AG04449 (cell line): ENCODE measurements at places on chromosomes 6 and 20.
A peak's percentile ranks its signal among the peaks of the same experiment; 100 is the strongest.

DNA sequence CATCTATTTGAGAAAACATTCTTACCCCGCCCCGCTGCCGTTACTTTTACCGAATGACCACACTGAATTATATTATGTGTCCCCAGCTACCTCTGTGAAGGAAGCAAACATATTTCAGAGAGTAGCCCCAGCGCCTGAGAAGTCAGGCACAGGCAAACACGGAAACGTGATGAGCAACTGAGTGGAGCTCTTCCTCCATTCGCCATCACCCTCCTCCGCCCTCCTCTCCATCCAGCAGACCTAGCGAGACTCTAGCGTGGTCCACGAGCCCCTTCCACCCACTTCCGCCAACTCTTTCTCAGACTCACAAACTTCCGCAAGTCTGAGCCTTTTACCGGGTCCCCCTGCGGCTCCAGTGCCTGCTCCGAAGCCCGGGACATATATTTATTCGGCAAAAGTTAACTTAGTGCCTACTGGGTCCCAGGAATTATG is 582 bp downstream of the SNRPB start:
- no peak for DNase-seq

DNA sequence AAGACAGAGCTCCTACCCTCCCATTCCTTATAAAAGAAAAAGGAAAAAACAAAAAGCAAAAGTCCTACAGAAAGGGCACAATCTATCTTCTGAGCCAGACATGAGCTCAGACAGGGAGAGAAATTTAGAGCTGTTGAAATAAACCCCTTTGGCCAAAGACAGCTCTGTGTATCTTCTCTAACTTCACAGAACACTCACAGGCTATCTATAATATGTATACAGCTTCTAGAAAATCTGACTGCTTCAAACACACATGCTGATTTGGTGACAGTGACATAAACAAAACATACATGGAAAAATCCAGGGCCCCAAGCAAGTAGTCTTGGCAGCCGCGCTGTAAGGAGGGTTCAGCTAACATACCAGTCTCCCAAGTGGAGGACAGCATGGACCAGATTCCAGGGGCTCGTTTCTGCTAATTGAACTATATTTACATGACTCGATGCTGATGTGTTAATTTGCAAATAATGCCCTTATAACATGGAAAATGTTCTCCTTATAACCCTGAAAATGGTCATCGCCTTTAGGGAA is 37.0 kb downstream of the MTFR2 start:
- DNase-seq, result no peak

DNA sequence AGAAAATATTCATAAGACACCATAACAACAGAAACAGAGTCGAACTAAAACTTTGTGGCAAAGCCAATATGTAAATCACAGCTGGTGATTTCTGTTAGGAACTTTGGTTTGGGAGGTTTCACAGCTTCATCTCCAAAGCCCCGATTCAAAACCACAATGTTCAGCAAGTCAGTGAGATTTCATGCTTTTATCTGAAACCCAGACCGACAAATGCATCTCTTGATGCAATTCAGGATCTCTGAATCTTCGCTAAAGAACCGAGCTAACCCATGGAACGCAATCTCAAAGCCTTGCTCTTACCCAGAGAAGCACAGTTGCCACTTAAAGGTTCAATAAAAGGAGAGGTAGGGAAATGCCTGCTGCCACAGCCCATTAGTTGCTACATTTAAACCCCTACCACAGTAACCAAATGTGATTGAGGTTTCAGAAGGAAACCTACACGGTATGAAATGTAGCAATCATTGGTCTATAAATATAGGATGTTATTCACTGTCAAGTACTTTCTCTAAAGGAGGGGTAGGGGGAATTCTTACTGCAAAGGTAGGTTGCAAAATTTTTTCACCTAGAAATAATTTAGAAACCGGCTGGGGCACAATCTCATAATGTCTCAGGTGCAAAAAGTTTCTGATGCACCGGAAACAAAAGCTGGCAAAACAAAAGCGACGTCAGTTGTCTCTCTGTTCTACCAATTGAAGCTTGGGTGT is 381.0 kb upstream of the ARID1B start:
- DNase-seq, result no peak

- no peak for DNase-seq
Measured at GRCh38 chr6:117653949-117654348, 21.3 kb upstream of the NUS1 start.

DNA sequence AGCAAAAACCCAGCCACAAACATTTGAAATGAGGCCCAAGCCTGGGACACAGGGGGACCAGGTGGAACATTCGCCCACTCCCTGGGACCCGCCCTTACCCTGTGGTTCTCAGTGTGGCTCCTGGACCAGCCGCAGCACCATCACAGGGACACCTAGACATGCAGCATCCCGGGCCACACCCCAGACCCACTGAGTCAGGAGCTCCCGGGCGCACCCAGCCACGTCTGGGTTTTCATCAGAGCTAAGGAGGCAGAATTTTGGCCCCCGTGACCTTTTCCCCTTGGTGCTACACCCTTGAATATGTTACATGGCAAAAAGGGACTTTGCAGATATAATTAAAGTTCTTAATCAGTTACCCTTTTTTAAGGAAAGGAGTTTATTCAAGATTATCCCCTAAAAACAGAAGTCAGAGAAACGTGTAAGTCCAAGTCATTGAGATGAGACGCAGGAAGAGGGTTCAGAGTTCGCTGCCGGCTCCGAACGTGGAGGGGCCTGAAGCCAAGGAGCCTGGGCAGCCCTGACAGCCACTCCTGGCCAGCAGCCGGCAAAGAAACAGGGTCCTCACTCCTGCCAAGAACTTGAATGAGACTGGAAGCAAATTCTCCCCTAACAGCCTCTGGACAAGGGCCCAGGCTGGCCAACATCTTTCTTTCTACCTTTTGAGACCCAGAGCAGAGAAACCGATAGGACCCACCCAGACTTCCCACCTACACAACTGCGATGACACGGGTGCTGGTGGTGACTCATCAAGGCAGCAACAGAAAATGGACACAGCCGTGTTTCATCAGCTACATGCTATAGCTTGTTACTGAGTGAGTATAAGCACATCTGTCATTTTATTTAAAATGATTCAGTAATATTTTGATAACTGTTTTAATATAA is 25.3 kb downstream of the BFSP1 start:
- DNase-seq, result no peak

DNA sequence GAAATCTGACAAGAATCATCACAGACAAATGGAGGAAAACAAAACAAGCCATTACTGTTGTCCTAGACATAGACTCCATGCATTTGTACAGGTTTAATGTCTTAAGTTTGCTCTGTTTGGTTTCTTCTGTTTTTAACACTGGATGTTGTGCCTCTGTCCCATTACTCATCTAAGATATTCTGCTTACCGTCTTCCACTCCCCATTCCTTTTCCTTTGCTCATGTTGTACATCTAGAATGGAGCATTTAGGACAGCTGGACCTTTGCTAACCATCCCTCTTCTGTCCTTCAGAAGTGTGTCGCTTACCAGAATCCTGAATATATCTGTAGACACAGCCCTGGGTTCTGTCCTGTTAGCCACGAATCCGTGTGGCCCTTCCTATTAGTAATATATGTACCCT is 35.2 kb downstream of the RAB22A start:
- peak; percentile 12 for DNase-seq
